Right lobe of liver (tissue), 6 donors: ENCODE measurements at places on chromosomes 3 and 15. TPM values are rescaled to one million over a fixed set of nuclear protein-coding genes. Genes with fewer than 3 reads are reported as not detected.
A peak's percentile ranks its signal among the peaks of the same experiment; 100 is the strongest.

TRIM42 gene
- not detected for total RNA-seq

- H3K27me3 ChIP-seq: no peaks in the 10 kb centered on the region
- no peak overlapping the region for H3K27ac ChIP-seq
- no peak for DNase-seq
- H3K4me1 ChIP-seq: no peaks in the 10 kb centered on the region
Measured at GRCh38 chr3:39325236-39325635, 4.3 kb upstream of the CCR8 start.

- no peak for DNase-seq
- no peaks in the 10 kb centered on the region for H3K36me3 ChIP-seq
- H3K27me3 ChIP-seq: no peaks in the 10 kb centered on the region
- no peaks in the 10 kb centered on the region for H3K4me1 ChIP-seq
Measured at GRCh38 chr15:90419738-90420406, 31.8 kb downstream of the IQGAP1 start.

DNA sequence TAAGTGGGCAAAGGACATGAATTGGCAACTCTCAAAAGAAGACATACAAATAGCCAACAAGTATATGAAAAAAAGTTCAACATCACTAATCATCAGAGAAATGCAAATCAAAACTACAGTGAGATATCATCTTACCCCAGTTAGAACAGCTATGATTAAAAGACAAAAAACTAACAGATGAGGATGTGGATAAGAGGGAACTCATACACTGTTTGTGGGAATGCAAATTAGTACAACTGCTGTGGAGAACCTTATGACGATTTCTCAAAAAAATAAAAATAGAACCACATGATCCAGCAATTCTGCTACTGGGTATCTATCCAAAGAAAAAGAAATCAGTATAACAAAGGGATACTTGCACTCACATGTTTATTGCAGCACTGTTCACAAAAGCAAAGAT is 28.6 kb downstream of the NEK10 start:
- no peak overlapping the region for H3K27ac ChIP-seq
- DNase-seq: no peak
- H3K4me1 ChIP-seq: no peaks in the 10 kb centered on the region
- H3K36me3 ChIP-seq: no peaks in the 10 kb centered on the region
- H3K27me3 ChIP-seq: no peaks in the 10 kb centered on the region

MFSD1 gene
- total RNA-seq: 25.3 TPM

MEX3B gene
- 1.2 TPM for total RNA-seq

HIGD2B gene
- not detected for total RNA-seq

NR2E3 gene
- 0.11 TPM for total RNA-seq

GRCh38 chr15:91223863-91224262 is 123.8 kb downstream of the SV2B start:
- no peaks in the 10 kb centered on the region for H3K4me1 ChIP-seq
- H3K36me3 ChIP-seq: no peaks in the 10 kb centered on the region
- no peak overlapping the region for H3K4me3 ChIP-seq
- no peak overlapping the region for H3K27ac ChIP-seq
- no peak for DNase-seq

FAM131A gene
- 2.4 TPM for total RNA-seq

- H3K4me1 ChIP-seq: peaks cover 39% of the 10 kb centered on the region
- no peaks in the 10 kb centered on the region for H3K36me3 ChIP-seq
- H3K4me3 ChIP-seq: no peak overlapping the region
- H3K27ac ChIP-seq: peak overlapping the region; percentile 84
- no peaks in the 10 kb centered on the region for H3K27me3 ChIP-seq
Measured at GRCh38 chr15:84818261-84819131, 1.3 kb downstream of the ALPK3 start.
